Activated CD4-positive, alpha-beta memory T cell treated with anti-CD3 and anti-CD28 coated beads for 36 hours (primary cell): ENCODE measurements at places on chromosomes 12 and 14. TPM values are rescaled to one million over a fixed set of nuclear protein-coding genes. Genes with fewer than 3 reads are reported as not detected.

DNA sequence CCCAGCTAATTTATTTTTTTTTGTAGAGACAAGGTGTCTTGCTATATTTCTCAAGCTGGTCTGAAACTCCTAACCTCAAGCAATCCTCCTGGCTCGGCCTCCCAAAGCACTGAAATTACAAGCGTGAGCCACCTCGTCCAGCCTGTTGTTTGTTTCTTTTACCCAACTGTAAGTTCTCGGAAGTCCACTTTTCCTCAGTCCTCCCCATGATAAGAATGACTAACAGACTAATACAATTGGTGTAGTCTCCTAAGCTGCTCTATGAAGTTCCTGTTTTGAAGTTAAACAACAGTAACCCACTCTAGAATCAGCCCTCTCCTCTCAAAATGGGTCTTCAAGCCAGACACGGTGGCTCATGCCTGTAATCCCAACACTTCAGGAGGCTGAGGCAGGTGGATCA, 36.5 kb downstream of the HIGD1C start:
- no peaks in the 10 kb centered on the region for H3K27me3 ChIP-seq
- DNase-seq = no peak
- H3K36me3 ChIP-seq = peaks cover 44% of the 10 kb centered on the region
- no peak overlapping the region for H3K4me3 ChIP-seq
- no peak overlapping the region for H3K27ac ChIP-seq

DNA sequence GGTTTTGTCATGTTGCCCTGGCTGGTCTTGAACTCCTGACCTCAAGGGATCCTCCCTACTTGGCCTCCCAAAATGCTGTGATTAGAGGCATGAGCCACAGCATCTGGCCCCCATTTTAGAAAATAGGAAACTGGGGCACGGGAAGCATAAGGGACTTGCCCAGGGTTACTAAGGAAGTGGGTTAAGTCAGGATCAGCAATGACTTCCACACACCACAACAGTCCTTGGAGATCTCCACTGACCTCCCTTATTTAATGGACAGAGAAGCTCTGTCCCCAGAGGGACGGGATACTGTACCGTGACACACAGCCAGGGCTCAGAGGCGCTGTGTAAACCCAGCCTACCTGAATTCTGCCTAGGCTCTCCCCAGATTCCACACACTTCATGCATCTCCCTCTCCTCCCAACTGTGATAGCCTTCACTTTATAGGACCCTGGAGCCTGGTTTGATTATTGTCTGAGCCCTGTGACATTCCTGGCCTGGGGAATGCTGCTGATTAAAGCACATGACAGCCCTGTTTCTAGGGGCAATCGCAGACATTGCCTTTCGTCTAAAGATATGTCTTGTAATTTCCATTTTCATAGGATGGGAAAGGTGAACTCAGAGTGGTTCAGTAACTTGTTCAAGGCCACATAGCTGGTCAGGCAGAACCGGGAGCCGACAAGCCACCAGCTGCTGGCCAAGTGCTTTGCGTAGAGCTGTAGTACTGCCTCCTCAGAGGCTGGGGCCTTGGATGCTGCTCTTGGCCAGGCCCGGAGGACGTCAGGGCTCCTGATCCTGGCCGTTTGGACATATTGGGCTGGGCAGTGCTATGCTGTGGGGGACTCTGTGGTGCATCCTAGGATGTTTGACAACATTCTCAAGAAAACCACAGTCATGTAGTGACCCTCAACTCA, 20.8 kb downstream of the SERPINA1 start:
- no peaks in the 10 kb centered on the region for H3K36me3 ChIP-seq
- H3K4me3 ChIP-seq = no peak overlapping the region
- H3K27me3 ChIP-seq = peaks cover 8% of the 10 kb centered on the region
- H3K4me1 ChIP-seq = no peaks in the 10 kb centered on the region

GRCh38 chr14:100865682-100866591, 37.6 kb downstream of the RTL1 start:
- H3K27ac ChIP-seq = no peak overlapping the region
- H3K36me3 ChIP-seq = no peaks in the 10 kb centered on the region
- H3K27me3 ChIP-seq = no peaks in the 10 kb centered on the region
- DNase-seq = no peak
- no peaks in the 10 kb centered on the region for H3K4me1 ChIP-seq
- H3K4me3 ChIP-seq = no peak overlapping the region

DNA sequence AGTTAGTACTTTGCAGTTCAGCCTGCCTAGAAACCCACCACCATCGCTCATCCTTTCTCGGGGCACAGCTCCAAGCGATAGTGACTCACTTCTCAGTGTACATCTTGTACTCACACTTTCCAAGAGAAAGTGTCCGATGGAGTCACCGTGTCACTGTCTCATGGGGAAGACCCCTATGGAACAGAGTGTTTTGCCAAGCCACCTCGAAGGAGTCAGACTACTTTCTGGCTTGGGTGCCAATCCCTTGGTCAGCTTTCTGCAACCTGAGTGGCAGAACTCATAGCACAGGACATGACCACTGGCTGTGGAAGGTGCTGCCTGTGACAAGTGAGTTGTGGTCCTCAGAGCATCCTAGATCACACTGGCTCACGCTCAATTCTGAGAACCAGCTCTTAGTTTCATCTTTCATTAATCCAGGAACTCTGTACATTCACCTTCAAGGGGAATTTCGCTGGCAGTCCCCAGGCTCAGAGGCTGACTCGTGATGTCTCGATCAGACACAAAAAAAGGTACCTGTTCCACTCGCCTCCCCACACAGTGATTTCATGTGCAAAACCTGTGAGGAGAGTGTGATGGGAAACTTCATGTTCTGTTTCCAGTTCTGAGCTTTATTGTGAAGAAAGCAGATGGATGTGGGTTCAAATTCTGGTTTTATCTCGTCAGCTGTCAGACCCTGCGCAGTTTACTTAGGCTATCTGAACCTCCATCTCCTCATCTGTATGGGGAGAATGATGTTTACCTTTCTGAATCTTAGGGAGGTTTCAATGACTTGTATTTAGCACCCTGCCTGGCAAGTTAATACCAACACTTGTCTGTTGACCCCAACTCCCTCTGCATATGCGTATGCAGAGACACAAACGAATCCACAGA, 127.3 kb upstream of the CCND2 start:
- peaks cover 85% of the 10 kb centered on the region for H3K4me1 ChIP-seq
- peak; percentile 87 for DNase-seq
- peak overlapping the region; percentile 28 for H3K4me3 ChIP-seq
- H3K27ac ChIP-seq = peak overlapping the region; percentile 91
- no peaks in the 10 kb centered on the region for H3K36me3 ChIP-seq

GRCh38 chr12:70948976-70949336, 28.4 kb upstream of the PTPRR start:
- no peaks in the 10 kb centered on the region for H3K4me1 ChIP-seq
- no peaks in the 10 kb centered on the region for H3K27me3 ChIP-seq
- no peak overlapping the region for H3K4me3 ChIP-seq
- H3K27ac ChIP-seq = no peak overlapping the region
- no peaks in the 10 kb centered on the region for H3K36me3 ChIP-seq

KTN1 gene
- 126 TPM for total RNA-seq
